ENCODE measurements at places on chromosomes 6 and 20.

- DNase-seq = no peak
These were observed 536 bp downstream of the ZFP57 start for GRCh38 chr6:29680416-29680815.

GRCh38 chr6:142735204-142735603 lies 209.8 kb downstream of the HIVEP2 start:
- no peak for DNase-seq

GRCh38 chr20:6178537-6178936 lies 55.7 kb upstream of the FERMT1 start:
- no peak for DNase-seq

DNA sequence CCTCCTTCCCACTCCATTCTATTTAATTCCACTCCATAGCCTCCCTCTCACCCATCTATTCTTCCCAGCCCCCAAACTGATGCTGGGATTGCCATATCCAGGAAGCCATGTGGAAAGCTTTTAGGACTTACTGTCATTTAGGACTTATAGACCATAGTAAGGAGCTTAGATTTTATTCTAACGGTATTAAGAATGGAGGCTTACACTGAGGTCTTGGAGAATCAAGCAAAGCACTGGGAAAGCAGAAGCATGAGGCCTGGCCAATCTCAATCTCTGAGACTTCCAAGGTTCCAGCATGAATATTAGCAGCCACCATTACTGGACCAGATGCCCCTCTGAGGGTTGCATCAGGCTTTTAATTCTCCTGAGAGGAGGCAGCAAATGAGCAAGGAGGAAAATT lies 1.4 kb downstream of the CST9 start:
- DNase-seq = no peak

DNA sequence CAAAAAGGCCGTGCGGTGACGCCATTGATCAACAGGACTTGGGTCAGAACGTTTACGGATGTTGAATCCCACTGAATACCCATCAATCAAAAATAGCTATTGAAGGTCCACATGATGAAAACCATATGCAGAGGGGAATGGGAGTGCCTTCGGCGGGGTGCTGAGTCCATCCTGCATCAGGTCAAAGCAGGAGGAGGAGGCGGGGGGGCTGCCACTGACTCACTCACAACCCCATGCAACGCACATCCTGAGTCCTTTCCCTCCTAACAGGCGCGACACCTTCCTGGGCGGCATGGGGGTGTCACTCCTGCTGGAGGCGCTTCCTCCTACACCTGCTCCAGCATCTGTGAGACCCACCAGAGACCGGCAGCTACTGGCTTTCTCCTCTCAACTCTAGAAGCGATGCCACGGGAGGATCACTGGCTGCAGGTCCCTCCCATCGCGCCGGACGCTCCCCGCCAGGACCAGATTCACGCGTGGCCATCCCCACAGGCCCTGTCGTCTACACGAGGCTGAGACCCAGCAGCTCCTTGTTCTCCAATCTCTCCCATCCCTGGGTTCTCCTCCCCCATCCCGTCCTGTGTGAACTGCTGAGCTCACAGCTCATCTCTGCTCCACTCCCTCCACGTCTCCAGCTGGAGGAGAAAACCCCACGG lies 170.6 kb upstream of the THBS2 start:
- no peak for DNase-seq

Data from tibial artery (tissue), 4 donors.